ENCODE measurements at places on chromosomes 6 and 20.

DNA sequence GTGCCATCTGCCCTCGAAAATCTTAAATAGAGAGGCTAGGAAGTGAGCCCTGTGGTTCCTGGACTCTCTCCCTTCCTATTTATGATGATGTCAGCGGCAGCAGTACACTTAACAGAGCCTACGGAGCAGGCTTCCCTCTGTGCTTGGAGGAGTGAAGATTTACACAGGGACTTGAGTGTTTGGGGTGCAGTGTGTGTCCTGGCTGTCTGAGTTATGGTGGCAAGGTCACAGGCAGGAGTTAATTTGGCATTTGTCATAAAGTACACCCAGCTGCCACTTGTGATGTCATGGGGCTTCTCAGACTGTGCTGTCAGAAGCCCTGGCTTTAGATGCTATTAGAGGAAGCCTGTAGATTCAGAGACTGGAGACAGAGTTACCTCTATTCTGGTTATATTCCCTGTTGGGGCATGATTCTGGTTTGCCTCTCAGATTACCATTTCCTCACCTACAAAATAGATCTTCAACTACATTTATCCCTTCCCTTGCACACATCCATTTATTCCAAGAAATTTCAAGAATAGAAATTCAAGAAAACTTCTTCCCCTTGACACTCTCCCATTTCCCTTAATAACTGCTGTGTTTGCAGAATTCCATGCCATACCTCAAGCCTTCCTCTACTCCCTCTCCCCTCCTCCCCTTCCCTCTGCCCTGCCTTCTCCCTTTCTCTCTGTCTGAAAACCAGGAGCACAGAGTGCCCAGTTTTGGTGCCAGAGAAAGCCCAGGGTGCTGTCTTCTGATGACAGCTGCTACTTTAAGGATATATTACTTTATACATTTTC lies 72.1 kb downstream of the SLC24A3 start:
- no peak for DNase-seq

GRCh38 chr20:16472045-16472872 lies 101.0 kb downstream of the KIF16B start:
- DNase-seq: no peak

GRCh38 chr6:12567682-12568081 lies 148.9 kb upstream of the PHACTR1 start:
- DNase-seq: no peak

DNA sequence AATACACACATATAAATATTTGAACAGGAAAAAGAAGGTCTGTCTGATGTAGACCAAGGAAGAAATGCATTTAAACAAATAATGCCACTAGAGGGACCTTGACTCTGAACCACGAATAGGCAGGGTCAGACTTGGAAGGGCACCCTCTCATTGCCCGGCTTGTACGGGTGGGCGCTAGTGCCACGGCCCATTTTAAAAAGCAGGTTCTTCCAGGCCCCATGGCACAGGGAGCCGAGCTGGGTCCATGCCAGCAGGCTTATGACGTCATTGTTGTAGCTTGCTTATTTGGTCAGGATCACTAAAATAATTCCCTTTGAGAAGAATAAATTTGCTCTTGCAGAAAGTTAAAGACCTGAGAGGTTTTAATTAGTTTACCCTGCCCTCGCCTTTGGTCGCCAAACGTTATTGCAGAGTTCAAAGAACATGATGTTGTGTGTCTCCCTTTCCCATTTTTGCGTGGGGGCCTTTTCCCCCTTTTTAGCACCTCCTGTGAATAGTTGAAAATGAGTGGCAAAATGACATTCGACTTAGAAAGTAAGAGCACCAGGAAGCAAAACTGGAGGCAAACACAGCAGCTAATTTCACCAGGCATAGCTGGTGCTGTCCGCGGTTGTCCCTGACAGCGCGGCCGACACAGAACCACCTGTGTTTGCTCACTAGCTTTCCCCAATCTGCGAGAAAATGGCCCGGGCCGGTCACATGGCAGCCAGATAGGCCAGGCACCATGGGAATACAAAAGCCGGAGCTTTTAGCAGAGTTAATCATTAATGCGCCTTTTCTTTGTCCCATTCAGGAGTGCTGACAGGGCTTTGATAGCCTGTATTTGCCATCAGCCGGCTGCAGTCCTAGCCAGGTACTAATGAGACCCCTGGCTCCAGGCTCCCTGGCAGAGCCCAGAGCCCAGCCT lies 93.8 kb downstream of the FOXA2 start:
- no peak for DNase-seq

DNA sequence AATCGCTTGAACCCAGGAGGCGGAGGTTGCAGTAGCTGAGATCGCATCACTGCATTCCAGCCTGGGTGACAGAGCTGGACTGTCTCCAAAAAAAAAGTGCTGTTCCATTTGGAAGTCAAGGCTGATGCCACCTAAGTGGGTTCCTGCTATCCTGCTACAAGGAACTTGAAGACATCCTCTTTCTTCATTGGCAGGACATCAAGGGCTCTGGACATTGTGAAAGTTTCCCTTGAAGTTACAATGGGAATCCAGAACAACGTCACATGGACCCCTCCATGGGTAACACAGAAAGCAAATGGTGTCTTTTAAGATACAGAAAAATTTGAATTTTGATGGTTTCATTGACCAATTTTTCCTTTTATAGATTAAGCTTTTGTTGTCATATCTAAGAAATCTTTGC lies 15.5 kb upstream of the ITCH start:
- DNase-seq: no peak

DNA sequence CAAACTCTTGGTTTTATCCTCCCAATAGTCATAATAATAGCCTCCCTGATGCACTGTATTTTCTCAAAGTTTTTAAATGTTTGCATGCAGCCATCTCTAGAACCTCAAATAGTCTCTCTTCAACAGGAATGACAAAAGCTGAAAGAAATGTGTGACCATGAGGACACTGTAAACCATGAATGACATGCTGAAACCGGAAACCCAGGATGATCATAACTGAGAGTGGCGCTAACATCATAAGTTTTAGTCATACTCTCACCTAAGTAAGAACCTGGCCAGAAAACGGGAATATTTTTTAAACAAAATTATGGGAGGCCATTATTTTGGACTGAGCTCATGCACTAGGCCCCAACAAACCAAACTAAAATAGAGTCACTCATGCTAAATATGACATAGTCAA lies 278.4 kb upstream of the STXBP5 start:
- DNase-seq: no peak

- no peak for DNase-seq
Observed at GRCh38 chr20:44176833-44177534, 10.0 kb downstream of the JPH2 start.

DNA sequence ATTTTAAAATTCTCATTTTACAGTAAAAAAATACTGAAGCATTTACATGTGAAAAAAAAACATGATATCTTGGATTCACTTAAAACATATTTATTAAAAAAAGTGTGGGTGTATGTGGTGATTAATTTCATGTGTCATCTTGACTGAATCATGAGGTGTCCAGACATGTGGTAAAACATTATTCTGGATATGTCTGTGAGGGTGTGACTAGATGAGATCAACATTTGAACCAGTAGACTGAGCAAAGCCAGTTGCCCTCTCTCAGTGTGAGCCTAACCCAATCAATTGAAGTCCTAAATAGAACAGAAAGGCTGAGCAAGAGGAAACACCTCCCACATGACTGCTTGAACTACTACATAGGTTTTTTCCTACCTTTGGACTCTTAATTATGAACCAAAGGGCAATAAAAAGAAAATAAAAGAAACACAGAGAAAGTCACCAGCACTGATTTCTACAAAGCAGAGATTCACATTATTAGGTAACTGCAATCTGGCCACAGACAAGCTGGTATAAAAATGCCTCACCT lies 90.5 kb upstream of the VGLL2 start:
- DNase-seq: no peak

- no peak for DNase-seq
Observed at GRCh38 chr6:147549531-147549930, 41.0 kb downstream of the SAMD5 start.

DNA sequence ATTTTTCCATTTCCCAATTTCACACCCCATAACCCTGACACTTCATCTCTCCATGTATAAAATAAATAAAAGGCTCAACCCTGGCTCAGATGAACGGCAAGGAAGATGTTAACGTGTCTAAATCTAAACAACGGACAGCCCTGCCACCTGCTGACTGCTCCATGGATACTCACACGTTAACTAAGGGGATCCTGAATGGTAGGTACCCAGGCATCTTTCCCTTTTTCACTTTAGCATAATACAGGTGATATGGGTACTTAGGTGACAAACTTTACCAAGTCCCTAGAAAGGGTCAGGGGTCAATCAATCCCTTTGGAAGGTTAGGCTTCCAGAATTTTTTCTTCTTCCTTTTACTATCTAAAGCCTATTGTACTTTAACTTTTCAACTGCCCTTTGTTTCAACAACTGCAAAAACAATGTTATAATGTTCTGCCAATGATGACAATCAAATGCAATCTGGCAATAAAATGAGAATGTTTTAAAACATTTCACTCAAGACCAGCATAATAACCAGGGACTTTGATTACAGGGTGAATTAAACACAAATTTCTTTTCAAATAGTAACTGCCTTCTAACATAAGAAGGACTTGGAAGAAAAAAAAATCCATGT lies 52.4 kb upstream of the IPCEF1 start:
- DNase-seq: no peak

DNA sequence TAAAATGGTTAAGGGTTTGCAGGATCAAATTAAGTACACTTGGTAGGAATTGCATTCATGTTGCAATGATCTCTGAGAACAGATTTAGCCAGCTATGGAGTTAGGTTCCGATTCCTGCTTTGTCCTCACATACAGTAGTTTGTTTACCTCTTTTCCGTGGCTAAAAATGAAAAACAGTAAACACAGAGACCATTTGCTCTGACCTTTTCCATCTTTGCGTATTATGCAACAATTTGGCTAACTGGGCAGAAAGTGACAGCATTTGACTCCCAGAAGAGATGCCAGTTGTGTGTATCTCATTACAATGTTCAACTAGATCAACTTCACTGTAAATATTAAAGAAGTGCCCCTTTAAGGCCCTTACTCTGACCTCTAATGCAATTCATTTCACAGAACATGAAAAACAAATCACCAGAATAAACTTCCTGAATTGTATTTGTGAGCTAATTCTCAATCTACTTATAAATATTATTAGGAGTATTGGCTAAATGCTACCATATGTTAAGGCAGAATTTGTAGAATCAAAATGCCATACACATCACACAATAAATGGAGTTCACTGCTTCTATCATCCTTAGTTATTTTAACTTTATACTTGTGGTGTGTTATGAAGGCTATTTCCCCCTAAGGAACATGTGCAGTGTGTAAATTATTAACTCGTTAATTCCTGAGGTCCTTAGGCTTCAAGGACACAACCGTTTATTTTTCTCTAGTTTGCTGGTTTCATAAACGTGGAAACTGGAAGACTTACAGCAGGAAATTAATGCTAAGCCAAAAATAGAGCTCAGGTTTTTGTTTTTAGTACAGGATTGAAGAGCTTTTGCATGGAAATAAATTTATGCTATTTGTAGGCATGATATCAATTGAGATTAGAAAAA lies 380.7 kb upstream of the CITED2 start:
- DNase-seq: no peak

DNA sequence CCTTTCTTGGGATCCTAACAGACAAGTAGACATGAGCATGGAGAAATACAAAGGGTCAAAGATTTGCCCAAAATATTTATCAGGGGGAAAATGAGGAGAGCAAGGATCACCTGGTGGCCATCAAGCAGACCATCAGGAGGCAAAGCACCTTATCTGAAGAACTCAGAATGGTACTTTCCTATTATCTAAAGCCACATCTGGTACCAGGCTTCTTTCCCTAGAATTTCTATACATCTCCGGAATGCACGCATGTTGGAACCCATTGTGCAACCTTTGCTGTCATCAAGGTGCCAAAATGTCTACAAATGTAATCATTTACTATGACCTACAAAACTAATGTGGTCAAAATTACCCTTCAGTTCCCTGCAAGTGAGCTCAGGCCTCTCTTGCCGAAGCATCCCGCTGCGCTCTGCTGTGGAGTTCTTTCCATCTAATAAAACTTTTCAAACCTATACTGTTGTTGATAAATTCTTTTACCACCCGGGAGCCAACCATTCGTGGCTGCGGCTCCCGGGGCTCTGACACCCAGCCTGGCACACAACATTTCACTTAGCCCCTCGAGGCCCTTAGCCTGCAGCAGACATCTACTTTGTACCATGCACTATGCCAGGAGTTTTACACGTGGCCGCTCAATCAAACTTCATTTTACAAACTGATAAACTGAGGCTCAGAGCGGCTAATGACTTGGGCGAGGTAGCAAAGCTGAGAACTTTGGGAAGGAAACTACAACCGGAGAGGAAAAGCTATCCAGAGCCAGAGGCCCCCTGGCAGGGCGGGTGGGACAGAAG lies 3.8 kb upstream of the CPXM1 start:
- no peak for DNase-seq

GRCh38 chr20:44983093-44983674 lies 16.9 kb downstream of the STK4 start:
- no peak for DNase-seq

DNA sequence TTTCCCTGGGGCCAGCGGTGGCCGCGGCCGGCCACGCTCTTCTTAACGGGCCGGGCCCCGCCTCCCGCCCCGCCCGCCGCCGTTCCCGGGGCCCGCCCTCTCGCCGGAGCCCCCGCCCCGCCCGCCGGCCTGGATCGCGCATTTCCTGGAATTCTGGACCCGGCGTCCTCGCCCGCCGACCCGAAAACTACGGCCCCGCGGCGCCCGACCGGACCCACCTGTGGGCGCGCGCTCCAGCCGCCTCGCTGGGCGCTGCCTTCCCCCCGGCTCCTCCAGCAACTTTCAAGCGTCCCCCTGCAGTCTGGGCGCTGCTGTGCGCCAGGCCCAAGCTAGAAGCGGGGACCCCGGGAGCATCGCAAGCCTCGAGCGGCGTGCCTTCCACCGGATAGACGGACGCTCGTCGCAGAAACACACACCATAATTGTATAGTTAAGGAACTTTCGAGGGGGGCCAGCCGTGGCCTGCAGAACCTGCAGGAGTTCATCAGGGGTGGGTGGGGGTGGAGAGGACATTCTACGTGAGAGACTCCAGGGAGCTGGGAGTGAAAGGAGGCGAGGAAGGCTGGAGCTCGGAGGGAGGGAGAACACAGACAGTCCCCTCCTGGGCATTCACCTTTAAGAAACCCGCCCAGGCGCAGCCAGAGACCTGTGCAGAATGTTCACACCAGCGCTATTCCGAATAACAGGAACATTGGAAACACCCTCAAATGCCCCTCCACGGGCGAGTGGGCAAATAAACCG lies at the start of gene ADA:
TSS of gene ADA (minus strand) at position 16 of the 740 bp plus-strand sequence. CDS start 92 bp downstream, outside the sequence.
- DNase-seq: no peak

Measured in cerebellar nuclear complex (tissue), 1 donor.